ENCODE measurements at places on chromosomes 1 and 21.

GRCh38 chr1:72280711-72281110 lies 1.6 kb downstream of the NEGR1 start:
- DNase-seq = no peak

- no peak for DNase-seq
Observed at GRCh38 chr1:2966449-2967328, 54.6 kb upstream of the ACTRT2 start.

- peak; percentile 5 for DNase-seq
Observed at GRCh38 chr1:242651817-242652216, 127.3 kb upstream of the PLD5 start.

- DNase-seq = no peak
Observed at GRCh38 chr1:217027403-217028080, 304.3 kb upstream of the ESRRG start.

DNA sequence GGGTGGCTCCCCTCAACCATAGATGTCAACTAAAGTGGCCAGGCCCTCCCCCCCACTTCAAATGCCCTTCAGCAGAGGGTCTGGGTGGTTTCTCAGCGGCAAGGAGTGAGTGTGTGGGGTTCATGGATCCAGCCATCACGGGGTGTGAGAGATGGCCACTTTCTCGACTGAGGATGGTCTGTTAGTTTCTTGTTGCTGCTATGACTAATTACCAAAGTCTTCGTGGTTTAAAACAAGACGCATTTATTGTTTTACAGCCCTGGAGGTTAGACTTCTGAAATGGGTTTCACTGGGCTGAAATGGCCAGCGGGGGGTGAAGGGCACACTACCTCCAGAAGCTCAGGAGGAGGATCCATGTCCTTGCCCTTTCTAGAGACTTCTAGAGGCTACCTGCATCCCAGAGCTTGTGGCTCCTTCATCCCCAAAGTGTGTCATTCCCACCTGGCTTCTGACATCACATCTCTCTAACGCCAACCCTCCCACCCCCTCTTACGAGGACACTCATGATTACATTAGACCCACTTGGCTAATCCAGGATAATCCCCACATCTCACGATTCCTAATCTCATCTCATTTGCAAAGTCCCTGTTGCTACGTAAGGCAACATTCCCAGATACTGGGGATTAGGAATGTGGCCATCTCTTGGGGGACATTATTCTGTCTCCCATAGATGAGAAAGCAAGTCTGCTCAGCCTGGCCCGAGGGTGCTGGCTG lies 53.0 kb downstream of the EPHB2 start:
- DNase-seq = no peak

DNA sequence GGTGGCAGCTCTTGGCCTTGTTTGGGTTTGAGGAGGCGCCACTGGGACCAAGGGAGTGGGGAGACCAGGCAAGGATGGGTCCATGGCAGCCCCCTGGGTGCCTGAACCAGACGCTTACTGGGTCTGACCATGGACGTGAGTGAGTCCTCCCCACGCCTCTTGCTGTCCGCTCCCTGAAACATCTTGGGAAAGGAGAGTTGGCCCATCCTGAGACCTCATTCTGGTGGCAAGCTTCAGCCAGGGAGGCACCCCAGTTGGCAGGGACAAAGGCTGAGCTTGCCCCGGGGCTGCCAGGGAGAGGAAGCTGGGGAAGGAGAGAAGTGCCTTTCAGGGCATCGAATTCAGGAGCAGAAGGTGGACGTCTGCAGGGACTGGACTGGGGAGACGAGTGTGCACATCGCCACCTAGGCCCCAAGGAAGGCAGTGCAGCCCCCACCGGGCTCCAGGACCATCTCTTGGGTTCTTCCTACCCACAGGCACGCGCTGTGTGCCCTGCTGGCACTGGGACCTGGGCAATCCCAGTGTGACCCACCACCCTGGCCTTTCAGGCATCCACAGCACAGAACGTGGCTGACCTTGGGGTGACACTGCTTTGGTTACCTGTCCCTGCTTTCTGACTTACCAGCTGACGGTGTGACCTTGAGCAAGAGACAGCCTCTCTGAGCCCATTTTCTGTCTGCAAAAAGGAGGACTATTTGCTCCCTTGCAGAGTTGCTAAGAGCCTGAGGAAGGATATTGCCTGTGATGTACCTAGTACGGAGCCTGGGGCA lies 132.9 kb upstream of the WNT4 start:
- peak; percentile 62 for DNase-seq

- no peak for DNase-seq
Observed at GRCh38 chr21:31905503-31906451, 33.0 kb downstream of the HUNK start.

- peak; percentile 28 for DNase-seq
Observed at GRCh38 chr1:245888809-245889208, 618.3 kb downstream of the SMYD3 start.

DNA sequence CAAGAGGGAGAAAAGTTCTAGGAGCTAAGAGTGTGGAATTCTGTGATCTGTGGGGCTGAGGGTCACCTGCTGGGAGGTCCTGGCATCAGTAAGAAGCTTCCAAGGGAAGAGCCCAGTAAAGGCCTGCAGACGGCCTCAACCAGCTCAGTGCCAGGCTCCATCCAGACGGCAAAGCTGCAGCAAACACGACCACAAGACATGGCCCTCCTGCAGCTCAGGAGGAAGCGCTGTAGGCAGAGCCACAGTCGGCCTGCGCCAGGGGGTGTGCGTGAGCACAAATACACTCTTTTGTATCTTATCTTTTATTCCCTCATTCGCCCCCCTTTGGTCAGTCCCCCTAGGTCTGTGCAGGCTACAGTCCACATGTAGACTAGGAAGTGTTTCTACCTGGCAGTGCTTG lies 13.4 kb downstream of the C1orf174 start:
- DNase-seq = no peak

DNA sequence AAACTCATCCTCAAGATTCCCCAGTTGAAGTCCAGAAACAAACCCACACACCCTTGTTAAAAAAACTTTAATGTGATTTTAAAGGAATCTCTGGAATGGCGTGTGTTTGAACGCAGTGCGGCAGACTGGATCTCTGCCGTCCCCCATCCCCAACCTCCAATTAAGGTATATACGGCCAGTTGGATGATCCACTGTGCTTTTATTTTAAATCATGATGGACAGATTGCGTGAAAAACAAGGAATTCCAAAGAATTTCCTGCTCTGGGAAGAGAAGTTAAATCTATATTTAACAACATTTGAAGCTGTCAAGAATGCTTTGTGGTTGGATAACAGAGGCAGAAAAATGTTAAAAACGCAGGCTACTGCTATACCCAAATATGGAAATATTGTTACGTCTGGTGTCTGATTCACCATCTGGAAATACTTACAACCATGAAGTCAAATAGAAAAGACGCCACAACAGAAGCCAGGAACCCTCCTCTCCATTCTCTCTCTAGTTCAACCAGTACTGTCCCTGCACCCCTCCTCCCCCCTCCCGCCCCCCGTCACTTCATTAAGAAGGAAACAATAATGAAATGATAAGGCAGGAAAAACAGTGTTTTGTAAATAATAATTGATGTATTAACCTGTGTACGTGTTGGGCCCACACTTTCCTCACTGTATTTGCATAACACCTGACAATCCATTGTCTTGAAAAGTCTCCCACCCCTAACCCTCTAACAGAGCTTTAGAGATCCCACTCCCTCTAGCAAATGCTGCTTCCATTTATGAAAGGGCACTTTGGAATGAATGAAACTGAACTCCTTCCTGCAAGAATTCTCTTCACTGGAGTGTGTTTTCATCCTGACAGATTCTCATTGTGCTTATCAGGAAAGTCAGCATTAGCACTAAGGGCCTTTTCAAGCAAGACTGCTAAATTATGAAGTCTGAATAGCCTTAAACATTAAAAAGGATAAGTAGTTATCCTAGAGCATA lies 2.0 kb upstream of the CCN1 start:
- no peak for DNase-seq

DNA sequence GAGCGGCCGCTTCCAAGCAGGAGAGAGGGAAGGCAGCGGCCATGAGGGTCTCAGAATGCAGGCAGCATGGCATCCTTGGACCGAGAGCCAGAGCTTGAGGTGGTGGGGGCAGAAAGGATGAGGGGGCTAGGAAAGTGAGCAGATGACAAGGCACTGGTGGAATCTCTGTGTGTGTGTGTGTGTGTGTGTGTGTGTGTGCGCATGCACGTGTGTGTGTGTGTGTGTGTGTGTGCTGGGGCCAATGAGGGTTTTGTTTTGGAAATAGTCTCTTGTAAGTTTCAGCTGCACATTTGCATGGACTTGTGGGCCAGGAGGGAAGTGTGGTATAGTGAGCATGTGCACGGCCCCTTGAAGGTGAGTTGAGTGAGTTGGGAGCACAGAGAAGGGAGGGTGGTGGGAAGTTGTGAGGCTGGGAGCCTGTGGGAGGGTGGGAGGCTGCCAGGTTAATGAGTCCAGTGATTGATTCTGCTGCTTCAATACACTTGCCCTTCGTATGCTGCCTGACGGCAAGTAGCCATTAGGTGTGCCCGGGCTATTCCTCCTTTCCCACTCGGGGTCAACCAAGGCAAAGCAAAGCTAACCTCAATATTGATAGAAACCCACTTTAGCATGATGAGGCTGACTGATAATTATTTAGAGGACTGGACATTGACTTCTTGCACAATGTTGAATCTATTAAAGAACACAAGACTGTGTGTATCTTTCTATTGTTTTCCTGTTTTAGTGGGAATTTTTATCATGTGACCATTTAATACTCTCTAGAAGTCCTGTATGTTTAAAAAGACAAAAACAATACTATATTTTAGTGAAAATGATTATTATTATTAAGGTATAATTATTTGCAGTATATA lies 80.3 kb downstream of the PROX1 start:
- DNase-seq = no peak

DNA sequence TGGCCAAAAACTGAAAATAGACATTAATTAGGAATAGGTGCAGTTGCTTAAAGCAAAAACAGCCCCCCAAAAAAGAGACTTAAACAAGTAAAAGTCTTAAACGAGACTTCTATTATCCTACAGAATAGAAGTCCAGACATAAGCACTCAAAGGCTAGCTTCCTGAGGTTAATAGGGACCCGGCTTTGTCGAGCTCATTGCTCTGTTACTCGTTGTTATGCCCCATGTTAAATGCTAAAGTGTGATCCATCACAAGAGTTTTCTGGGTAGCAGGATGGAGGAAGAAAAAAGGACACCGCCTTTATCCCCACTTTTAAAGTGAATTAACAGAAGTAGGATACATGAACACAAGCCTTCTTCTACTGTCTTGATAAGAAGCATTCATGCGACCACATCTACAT lies 10.6 kb downstream of the CD1D start:
- no peak for DNase-seq

- no peak for DNase-seq
Observed at GRCh38 chr1:24084050-24084449, 27.9 kb downstream of the MYOM3 start.

DNA sequence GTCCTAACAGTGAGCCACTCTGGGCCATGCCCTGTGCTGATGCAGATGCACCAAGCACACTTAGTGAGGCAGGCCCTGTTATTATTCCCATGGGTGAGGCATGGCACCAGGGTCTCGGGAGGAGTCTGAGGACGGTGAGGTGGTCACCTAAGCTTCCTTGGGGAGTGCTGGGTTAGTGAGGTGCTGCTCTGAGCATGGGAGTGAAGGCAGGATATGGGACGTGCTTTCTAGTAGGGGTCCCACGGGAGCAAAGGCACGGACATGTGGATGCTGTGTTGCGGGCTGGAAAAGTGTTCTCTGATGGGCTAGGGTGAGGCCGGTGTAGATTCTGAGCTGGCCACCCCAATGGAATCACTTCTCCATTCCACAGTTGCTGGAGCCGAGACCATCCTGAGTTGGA lies 77.5 kb upstream of the CSF3R start:
- DNase-seq = no peak

- peak; percentile 80 for DNase-seq
Observed at GRCh38 chr1:110003747-110004428, 19.3 kb downstream of the AHCYL1 start.

- no peak for DNase-seq
Observed at GRCh38 chr1:41317361-41317760, 43.9 kb upstream of the FOXO6 start.

- no peak for DNase-seq
Observed at GRCh38 chr1:160226623-160227022, 21.4 kb downstream of the PEA15 start.
